ENCODE measurements at places on chromosomes 7 and 10.

- no peak for DNase-seq
Measured at GRCh38 chr7:16648551-16648950, 2.6 kb downstream of the BZW2 start.

- no peak for DNase-seq
Measured at GRCh38 chr7:45646996-45647825, 73.0 kb downstream of the ADCY1 start.

DNA sequence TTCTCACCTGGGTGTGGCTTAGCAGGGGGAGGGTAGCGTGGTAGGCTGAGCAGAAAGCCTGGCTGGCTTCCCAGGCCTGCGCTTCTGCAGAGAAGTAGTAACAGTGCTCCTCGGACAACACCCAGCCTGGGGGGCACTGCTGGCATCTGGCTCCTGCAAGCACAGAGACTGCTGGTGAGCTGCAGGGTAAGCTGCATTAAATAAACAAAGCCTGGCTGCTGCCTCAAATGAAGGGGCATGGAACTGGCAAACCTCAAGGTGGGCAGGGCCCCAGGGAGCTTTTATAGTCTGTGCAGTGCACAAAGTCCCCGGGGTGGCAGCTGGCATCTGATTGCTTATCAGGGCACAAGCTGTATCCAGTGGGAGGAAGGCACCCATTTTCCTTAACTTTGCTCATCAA, 3.9 kb downstream of the KLRG2 start:
- DNase-seq = no peak

DNA sequence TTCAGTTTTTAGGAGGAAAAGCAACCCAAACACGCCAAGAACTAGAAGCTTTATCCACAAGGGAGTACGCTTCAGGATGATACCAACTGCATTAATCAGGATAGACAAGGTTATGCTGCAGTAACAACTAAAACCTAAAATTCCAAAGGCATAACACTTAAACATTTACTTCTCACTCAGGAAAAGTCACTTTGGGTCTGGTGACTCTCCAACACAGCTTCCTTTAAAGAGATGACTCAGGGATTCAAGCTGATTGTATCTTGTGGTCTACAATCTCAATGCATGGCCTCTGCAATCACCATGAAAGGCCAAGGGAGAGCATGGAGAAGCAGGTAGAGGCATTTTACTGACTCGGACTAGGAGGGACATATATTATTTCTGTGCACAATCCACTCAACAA, 315.8 kb downstream of the KCNMA1 start:
- DNase-seq = no peak

DNA sequence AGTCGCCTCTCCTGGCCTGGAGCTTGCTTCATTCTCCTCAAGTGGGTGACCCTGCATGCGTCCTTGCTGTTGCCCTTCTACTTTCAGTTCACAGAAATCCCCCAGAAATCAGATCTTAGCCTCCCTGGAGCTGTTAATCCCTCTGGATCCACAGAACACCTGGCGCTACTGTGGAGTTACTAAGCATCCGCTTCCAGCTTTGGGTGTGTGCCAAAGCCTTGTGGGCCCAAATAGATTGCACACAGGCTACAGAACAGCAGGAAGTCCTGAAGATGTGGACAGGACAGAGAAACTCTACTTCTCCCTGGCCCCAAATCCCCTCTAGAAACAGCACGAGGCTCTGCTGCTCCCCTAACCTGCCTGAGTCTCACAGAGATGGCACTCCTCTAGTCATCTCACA, 36.6 kb upstream of the PDLIM1 start:
- no peak for DNase-seq

GRCh38 chr10:47231414-47231813, 68.6 kb upstream of the GDF10 start:
- DNase-seq = no peak

- DNase-seq = no peak
Measured at GRCh38 chr10:55203319-55203718, 402.3 kb upstream of the PCDH15 start.

DNA sequence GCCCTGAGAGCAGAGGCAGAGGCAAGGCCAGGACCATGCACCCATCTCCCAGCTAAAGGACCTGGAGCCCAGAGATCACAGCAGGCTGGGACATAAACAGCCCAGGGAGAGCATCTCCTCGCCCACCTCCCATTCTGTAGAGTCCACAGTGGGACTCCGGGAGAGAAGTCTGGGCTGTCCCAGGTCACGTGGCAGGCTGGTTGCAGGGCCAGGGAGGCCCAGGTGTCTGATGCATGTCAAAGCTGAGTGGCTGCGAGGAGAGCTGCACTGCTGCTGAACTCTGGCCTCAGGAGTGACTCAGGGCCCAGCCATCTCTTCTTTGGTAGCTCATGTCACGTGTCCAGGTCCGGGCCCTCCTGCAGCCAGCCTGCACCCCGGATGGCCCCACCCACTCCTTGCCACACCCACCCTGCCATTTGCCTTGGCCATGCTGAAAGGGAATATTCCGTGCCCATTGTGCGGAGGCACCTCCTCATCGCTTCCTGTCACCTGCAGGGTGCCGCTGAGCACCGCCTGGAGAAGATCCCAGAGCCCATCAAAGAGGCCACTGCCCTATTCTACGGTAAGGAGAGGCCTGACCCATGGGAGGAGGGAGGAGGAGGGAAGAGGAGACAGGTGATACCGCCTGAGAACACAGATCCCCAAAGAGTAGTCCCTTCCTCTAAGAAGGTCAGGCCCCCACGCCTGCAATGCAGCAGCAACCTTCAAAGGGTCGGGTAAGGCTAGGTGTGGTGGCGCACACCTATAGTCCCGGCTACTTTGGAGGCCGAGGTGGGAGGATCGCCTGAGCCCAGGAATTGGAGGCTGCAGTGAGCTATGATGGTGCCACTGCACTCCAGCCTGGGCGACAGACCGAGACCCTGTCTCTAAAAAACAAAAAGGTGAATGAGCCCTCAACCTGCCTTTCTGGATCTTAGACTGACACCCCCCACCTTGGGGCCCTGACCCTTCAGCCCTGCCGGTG, 12.6 kb upstream of the SH2B2 start:
- DNase-seq = no peak

DNA sequence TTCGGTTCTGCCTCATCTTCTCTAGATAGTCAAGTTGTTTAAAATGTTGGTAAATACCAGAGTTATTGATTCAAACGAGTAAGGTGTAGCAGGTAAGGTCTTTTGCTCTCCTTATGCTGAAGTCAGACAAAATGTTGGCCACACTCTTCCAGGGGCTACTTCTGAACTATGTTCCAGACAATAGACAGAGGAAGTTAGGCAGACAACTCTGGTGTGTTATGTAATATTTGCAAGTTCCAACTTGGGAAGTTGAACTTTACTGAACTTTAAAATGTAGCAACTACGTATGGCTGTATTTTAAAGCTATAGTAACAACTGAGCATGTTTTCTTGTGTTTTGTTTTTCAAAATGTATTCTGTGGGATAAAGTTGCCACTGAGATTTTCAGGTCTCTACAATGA, 125.7 kb upstream of the NEBL start:
- DNase-seq = no peak

DNA sequence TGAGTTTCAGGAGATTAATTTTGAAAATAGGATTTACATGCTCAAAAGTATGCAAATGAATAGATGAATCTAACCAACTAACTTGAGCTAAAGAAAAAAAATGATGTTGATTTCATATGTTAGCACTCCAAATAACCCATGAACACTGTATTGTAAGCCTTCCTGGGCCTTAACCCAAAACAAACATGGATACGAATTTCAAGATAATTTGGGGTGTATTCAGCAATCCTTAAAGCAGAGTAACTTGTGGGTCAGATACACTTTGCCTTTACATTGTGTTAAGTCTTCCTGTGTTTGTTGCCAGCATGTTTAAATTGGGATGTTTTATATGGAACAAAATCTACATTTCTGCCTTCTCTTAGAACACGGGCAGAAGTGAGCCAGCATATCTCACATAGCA, 124.2 kb upstream of the WDR11 start:
- DNase-seq = no peak

DNA sequence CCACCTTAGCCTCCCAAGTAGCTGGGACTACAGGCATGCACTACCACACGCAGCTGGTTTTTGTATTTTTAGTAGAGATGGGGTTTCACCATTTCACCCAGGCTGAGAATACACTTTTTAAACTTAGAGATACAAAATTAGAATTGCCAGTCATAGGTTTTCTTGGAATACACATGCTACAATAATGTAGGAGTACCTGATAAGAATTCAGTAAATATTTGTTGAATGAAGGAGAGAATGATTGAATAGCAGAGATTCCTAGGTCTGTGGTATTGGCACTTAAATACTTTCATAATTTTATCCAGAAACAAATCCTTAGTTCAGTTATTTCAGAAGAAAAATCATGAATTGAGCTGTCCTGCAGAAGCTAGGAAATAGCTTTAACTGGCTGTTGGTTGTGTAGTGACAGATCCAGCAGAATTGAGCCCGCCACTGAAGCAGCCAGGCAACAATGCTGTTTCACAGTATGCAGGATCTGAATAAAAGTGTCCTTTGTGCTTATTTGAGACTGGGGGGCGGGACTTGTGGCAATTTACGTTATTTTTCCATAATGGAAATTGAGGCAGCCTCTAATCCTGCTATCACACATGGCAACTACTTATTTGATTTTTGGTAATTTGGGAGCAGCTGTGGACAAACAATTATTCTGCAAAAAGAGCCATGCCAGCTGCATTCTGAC, 31.5 kb downstream of the NRF1 start:
- no peak for DNase-seq

DNA sequence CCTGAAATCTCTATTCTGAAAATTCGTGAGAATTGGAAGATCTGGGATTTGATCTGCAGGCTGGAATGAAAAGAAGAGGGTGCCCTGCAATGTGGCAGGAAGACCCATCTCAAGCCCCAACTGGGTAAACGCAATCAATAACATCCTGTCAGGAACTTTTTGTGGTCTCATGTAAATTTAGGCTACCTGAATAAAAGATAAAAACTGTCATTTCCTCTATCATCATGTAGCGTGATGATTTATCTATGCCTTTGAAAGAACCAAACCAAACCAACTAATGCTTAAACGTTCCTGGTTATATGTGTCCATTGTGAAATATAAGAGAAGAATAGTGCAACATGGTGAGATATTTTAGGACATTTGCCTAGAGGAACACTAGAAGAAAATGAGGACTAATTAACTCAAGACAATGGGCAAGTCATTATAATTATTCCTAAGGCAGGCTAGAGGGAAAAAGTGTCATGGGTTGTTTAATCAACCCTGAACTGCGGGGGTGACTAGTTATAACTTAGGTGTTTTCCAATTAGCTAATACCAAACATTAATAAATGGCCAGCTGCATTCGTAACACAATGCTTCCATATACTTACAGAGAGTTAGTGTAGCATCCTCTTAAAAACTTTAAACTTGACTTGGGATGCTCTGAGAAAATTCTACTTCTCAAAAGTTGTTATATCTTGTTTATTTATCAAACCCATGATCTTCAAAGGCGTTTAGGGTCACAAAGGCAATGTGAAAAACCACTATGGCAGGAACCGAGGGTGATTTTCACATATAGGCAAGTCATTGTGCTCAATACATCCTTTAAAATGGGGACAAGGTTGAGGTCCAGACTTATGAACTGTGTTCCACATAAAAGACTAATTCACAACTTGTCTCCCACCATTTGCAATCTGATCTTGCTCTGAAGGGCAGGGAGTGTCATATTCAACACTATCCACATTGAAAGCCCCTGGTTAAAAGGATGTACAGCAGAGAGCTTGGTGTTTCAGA, 48.6 kb upstream of the ADO start:
- DNase-seq = no peak

DNA sequence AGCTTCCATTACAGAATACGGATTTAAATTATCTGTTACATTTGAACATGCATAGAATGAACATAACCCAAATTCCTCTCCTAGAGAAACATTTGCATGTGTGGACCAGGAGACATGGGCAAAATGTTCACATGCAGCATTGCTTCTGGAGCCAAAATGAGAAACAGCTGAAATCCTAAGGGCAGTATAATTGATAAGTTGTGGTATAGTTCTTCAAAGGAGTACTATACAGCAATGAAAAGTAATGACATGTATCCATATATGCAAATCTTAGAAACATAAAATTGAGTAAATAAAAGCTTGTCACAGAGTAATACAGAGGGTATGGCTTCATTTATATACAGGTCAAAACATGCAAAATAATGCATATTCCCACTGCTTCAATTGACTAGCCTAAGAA, 77.1 kb downstream of the RAB11FIP2 start:
- no peak for DNase-seq

DNA sequence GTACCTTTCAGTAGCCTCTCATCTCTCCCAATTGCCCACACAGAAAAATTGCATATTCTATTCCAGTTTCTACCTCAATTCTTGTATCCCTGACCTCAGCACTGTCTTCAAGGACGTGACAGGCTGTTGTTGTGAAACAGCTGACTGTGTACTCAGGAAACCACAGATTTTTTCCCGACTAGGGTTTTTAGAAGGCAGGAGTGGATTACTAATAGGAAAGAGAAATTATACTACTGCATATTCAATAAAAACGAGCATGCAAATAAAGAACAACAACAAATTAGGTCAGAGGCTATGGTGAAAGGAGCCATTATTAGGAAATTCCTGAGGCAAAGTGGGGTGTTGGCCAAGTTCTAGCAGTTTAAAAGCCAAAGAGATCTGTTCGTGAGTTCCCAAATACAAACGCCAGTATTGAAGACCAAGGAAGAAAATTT, 93.4 kb downstream of the DOCK4 start:
- DNase-seq = no peak

- no peak for DNase-seq
Measured at GRCh38 chr10:71244431-71245419, 32.4 kb downstream of the UNC5B start.

GRCh38 chr10:4725917-4726606, 99.9 kb upstream of the AKR1E2 start:
- DNase-seq = no peak

- no peak for DNase-seq
Measured at GRCh38 chr10:103812432-103812831, 42.9 kb downstream of the SH3PXD2A start.

- DNase-seq = no peak
Measured at GRCh38 chr10:121510201-121510771, 88.0 kb downstream of the FGFR2 start.

- no peak for DNase-seq
Measured at GRCh38 chr10:24114556-24114955, 94.4 kb upstream of the KIAA1217 start.

- DNase-seq = no peak
Measured at GRCh38 chr10:88608780-88609179, 22.2 kb downstream of the LIPJ start.

DNA sequence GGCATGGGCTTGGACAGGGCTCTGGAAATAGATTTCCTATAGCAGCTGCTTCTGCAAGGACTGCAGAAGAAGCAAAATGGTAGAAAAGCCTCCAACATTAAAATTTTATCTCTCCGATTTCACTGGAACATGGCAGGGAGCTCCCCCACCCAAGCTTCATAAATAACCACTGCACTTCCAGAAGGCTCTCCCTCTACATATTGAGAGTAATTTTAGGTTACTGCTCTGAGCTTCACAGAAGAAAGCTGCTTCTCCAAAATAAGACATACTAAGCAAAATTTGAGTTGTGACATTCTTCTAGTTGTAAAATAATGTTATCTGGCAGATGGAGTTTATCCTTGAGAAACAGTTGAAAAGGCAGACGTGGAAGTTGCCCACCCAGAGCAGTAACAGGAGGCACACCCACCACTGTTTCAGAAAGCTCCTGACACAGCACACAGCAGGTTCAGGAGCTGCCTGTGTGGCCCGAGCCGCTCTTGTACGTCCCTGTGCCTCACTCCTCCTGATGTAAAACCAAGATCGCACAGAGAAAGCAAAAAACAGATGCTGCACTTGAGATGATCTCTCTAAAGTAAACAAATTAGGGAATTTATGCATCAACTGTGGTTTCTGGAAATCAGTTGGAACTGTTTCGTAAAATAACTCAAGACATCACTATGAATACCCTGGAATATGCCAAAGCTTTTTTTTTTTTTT, 621.0 kb downstream of the PARD3 start:
- no peak for DNase-seq

GRCh38 chr7:110531186-110531585, 559.7 kb upstream of the LRRN3 start:
- DNase-seq = no peak
